ENCODE measurements at places on chromosomes 5 and 9.

DNA sequence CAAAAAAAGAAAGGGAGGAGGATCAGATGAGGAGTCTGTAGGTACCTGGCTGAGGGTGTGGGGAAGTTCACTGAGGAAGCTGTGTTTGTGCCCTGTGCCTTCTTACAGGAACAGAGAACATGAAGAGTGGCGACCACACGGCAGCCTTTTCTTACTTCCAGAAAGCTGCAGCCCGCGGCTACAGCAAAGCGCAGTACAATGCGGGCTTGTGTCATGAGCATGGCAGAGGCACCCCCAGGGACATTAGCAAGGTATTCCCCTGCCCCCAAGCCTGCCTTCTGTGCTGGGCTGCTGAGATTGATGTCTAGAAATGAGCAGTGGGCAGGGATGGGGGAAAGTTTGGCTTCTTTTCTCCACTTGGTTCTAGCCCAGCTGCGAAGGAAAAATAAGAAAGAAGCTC, 9.5 kb downstream of the DELE1 start:
- no peak for DNase-seq

DNA sequence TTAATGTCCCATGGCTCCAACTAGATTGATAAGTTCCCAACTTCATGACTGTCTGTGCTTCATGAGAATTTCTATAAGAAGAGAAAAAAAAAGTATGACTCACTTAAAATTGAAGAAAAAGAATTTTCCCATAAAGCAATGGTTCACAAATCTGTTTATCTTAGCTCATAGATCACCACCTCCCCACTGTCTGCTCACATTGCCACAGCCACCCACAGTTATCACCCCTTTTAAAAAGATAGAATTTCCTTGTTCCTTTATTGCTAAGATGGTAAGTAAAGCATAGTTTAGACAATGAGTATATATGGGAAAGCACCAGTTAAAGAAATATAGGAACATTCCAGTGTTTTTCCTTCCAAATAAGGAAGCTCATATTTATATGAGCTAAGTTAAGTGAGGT, 67.1 kb downstream of the ALDH7A1 start:
- DNase-seq, result no peak

DNA sequence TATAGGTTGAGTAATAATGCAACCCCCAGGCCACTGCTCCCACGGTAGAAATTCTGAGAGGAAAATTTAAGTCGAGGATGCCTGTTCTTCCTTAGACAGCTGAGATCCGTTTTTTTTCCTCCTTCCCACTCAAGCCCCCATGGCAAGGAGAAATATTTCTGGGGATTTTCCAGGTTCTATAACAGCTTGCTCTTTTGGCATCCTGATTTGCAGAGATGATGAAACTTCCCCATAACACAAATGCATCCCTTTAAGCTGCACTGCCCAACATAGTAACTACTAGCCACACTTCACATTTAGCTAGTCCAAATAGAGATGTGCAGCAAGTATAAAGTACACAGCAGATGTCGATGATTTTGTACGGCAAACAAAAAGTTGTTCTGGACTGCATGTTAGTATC, 32.5 kb upstream of the GNA14 start:
- no peak for DNase-seq

- DNase-seq, result no peak
Measured at GRCh38 chr5:66239034-66239433, 94.9 kb downstream of the SREK1 start.

- DNase-seq, result no peak
Measured at GRCh38 chr5:143147902-143148301, 255.6 kb downstream of the NR3C1 start.

GRCh38 chr9:98215821-98216220, 23.4 kb upstream of the CORO2A start:
- DNase-seq, result peak; percentile 28

DNA sequence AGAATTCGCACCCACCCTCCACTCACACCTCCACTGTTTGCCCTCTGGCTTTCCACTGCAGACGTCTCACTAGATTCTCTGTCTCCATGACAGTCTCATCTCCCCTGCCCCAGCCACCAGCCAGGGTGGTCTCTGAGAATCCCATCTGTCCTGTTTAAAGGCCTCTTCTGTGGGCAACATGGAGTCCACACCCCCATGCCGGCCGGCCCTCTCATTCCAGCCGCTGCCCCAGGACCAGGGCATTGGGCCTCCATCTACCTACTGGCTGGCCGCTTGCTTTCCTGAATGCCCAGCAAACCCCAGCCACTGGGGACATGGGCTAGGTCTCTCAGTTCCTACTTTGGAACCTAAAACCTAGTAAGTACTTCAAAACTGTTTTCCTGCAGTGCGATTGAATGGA, 65.6 kb upstream of the RUFY1 start:
- no peak for DNase-seq

GRCh38 chr5:1231354-1231905, 6.2 kb downstream of the SLC6A18 start:
- no peak for DNase-seq

- DNase-seq, result no peak
Measured at GRCh38 chr5:15008476-15008875, 136.9 kb upstream of the ANKH start.

GRCh38 chr9:133540698-133541025, 6.2 kb downstream of the ADAMTSL2 start:
- no peak for DNase-seq

Data from NCI-H526 (cell line).